ENCODE measurements at places on chromosomes 7 and 10.

DNA sequence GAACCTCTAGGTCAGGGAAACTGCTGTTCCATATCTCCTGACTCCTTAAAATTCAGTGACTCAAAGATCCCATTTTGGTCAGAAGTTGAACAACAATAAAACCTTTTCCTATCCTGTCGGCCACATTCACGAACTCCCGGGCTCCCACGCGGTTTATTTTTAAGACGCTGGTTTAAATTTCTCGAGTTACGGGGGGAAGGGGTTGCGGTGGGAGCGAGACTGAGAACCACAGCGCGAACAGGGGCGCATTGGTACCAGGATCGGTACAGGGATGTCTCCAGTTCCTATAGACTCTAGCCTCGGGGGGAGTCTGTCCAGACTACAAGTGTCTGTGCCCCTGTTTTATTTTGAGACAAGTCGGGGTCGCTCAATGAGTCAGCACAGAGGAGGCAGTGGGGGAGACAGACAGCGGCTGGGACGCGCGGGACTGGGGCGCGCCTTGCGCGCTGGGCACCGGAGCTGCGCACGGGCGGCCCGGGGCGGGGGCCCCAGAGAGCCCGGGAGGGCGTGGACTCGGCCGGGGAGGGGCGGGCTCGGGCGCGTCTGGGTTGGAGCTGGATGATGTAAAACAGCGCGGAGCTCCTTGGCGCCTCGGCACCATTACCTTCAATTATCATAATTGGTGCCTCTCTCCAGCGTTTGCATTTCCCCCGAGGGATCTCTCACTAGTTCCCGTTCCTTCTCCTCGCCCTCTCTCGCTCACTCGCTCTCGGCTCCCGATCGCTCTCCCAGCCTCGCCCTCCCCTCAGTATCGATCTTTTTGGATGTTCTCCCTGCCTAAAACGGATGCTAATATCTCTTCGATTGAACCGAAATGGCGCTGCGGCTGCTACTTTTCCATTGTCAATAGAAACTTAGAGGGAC is 8.7 kb upstream of the BAMBI start:
- DNase-seq, result no peak

DNA sequence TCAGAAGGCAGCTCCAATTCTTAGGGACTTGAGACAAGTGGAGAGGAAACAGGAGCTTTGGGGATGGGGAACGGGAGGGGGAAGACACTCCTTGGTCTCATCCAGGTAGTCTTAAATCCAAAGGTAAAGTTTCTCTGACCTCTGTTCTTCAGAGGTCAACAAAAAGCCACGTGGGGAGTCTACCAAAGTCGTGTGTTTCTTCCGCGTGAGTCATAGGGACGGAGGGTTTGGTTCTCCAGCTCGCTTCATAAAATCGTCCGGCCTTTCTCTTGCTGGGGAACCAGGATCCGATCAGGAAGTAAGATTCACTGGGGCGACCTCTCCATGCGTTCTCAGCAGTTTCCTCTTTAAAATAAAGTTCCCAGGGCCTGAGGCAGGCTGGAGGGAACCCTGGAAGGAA is 275.7 kb downstream of the TCERG1L start:
- no peak for DNase-seq

DNA sequence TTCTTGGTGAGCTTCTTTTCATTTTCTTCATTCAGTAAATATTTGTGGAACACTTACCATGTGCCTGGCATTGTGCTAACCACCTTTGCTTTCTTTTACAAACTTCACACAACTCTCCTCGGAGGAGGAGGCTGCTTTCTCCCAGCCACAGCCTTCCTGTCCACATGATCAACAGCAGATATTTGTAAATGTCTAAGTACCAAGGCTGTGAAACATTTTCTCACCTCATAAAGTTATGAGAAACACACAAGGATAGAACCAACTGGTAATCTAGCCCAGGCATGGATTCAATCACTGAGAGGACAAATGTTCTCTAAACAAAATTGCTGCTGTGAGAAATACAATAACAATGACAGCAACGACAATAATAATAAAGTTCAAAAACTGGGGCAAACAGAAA is 3.9 kb downstream of the CTTNBP2 start:
- DNase-seq, result no peak

GRCh38 chr10:114990586-114990985 is 52.6 kb downstream of the TRUB1 start:
- DNase-seq, result no peak

GRCh38 chr10:125024497-125025234 is 82.7 kb downstream of the ZRANB1 start:
- no peak for DNase-seq

GRCh38 chr10:90111671-90112070 is 410.3 kb downstream of the KIF20B start:
- no peak for DNase-seq

GRCh38 chr7:80542398-80542797 is 30.5 kb upstream of the GNAT3 start:
- DNase-seq, result no peak

- DNase-seq, result no peak
Measured at GRCh38 chr7:42502022-42502421, 265.0 kb upstream of the GLI3 start.

- DNase-seq, result no peak
Measured at GRCh38 chr10:125672884-125673283, 10.1 kb downstream of the TEX36 start.

DNA sequence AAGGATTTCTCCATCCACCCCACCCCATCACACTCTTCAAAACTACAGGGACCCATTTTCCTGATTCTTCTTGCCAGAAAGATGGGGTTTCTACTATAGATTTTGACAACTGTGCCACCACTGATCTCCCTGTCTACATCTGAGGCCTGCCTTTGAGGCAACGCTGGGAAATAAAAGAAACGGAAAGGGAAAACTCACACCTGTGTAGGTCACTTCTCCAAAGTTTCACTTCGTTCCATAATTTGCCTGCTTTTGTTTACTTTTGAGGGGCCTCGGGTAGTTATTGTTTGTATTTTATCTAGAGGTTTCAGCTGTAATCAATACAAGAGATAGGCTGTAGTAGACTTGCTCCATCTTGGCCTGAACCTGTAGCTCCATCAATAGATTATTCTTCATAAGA is 56.1 kb downstream of the RAPGEF5 start:
- DNase-seq, result no peak

DNA sequence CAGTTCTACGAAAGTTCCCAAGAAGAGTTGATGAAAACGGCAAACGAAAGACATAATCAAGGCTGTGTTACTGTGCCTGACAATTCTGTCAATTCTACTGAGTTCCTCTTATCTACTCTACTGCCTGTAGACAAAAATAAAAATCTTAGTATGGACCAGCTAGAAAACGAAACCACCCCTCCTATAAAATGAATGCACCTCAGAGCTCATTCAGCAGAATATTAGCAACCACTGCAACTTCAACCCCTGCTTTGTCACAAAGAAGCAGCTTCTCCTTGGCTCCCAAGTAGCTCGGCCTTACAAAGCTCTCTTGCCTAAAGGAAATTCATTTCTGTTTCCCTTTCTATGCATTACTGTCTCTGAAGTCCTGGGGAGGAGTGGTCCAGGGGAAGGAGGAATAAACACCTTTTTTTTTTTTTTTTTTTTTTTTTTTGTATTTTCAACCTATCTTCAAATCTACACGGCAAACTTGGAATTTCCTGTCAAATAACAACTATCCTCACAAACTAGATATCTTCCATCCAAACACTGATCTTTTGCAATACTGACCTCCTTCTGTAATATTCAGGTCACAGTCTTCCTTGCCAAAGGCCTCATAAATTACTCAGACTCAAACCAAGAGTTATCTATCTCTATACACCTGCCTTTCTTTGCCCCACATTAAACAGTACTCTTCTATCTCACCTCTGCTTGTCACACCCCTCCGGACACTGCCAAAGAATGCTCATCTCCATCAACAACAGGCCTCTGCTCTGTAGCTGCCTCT is 74.3 kb downstream of the GLI3 start:
- no peak for DNase-seq

- DNase-seq, result no peak
Measured at GRCh38 chr10:8346861-8347260, 292.4 kb downstream of the GATA3 start.

DNA sequence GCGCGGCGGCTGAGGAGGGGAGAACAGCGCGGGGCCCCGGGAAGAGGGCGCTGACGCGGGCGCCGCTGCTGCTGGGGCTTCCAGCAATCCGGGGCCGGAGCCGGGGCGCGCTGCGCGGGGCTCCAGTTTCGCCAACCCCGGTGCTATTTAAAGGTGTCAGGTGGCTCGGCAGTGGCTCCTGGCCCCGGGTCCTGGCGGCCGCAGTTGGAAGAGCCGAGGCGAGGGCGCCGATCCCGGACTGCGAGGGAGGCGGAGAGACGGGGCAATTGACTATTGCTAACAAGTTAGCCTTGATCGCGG is 347 bp downstream of the LBX1 start:
- DNase-seq, result no peak

DNA sequence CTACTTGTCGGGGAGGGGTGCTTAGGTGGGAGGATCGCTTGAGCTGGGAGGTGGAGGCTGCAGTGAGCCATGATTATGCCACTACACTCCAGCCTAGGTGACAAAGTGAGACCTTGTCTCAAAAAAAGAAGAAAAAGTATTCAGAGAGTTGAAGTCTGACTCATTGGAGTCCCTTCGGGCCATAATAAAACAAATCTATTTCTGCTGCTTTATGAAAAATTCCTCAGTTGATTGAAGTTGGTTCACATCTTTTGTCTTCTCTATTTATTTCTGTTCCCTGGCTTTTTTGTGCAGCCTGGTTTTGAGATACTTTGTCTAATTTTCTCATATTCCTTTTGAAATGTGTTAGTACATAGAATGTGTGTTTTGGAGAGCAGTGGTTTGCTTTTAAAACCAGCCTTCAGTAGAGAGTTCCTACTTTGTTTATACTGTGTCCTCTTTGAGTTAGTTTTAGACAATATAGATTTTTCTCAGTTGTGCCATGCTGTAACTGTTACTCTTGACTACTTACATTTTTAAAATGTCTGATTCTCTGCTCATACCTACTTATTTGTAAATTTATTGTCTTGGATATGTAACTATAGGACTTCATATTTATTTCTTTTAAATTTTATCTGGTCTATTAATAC is 36.7 kb downstream of the LUC7L2 start:
- no peak for DNase-seq

DNA sequence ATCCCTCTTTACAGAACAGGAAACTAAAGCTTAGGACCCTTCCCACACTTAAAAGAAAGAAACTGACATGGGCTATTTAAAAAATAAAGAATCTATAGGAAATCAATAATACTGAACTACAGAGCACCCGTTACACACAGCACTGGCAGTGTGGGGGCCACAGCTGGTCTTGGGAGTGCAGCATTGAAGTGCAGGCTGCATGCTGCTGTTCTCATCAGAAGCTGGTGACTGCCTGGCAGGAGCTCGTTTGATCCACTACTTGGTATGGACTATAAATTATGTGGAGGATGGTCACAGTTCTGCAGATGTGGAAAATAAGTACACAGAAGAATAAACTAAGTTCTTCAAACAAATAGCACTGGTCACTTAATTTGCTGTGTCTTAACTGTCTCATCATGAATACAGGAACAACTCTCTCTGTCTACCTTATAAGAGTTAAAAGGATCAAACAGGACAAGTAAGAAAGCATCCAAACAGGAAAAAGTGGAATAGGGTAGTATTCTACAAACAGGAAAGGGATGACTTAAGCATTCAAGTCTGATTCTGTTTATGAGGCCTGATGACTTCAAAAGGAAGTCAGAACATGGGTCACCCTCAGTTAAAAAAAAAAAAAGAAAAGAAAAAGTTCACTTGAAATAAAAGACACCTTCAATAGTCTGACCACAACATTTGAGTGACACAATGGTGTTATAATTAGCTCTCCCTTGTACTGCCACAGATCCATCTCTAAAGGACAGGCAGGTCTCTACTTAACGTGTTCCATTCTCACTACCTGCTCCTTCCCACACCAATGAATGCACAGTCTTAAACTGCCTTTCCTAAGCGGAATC is 21.0 kb downstream of the DOCK4 start:
- no peak for DNase-seq

GRCh38 chr10:10786109-10787090 is 231.3 kb upstream of the CELF2 start:
- DNase-seq, result no peak

DNA sequence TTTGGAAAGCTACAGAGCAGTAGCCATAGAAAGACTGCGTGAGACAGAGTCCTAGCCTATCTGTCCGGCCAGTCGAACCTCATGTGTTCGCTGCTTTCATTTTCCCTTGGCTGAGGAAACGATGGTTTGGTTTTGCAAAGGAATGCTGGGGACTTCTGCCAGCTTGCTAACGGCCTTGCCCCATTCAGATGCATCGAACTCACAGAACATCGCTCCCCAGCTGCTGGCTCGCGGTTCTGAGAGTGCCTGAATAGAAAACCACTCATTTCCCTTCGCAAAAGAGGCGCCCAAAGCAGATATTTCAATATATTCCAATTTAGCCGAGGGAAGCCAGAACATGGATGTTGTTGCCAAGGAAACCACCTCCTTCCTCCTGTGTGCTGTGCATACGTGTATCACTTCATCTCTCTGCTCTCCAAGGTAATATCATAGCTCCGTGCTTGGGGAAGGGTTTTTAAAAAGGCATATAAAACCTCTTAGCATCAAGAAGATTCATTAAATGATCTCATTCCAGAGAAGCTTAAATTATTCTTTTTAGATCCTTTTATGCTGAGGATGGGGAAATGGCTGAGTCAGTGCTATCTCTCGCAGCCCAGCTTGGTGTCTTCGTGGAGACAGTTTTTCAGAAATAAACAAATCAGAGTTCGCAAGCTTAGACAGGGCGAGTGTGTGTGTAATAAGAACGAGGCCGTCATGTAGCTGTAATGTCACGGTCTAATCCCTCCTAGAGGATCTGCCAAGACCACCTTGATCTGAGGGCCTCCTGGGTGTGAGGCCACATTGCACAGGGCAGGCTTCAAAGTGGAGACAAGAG is 215.2 kb downstream of the RPS24 start:
- DNase-seq, result no peak

DNA sequence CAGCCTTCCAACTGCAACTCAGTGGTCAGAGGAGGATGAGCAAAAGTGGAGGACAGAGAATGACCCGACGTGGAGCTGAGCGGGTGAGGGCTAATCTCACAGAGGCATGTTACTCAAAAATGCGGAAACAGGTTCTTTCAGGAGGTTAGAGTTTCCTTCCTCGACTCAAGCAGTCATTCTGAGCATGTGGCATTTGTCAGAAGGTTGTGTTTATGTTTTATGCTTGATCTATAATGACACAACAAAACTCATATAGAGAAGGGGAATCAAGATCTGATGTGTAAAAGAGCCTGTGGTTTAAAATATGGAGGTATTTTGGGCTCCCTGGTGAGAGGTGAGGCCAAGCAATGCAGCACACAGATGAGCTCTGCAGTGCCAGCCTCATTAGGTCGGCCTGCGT is 311.4 kb downstream of the ADARB2 start:
- DNase-seq, result no peak

DNA sequence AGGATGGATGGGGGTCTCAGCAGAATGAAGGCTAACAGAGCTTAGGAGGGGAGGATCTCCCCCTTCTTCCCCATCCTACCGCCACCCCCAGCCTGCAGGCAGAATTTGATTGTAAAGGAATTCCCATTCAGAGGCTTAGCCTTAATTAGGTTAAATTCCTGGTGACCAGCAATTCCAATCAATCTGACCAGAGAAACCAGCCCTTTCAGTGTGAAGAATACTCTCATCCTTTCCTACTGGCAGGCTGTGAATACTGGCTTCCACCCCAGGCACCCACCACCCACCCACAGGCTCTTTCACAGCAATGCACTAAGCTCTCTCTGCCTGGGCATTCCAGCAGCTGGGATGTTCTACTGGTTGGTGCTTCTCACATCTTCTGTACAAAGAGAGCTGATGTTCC is 137.9 kb upstream of the LYZL1 start:
- DNase-seq, result no peak

GRCh38 chr7:140684066-140684950 is 11.6 kb downstream of the ADCK2 start:
- no peak for DNase-seq

- no peak for DNase-seq
Measured at GRCh38 chr7:22325671-22326070, 31.3 kb downstream of the RAPGEF5 start.
